M059J (cell line): ENCODE measurements at places on chromosomes 2 and 18.

DNA sequence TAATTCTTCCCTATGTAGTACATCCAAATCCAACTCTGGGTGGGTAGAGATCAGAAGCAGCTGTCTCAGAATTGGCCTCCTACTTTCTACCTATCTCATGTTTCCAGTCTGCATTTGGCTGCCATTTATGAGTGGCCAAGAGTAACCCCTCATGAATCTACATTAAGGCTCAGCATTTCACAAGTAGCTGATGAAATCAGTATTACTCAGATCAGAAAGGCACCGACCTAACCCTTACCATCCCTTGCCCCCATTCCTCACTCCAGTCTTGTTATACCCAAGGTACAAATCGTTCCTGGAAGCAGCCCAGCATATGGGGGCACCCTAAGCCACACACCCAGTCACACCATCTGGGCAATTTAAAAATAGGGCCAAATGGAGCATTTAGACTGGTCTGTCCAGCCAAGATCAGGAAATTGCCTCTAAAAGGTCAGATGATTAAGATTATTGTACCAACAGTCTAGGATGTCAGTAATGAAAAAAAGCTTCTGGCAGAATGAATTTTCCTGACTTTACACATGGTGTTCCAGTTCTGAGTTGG is 37.1 kb downstream of the CD28 start:
- peak; percentile 51 for DNase-seq

GRCh38 chr18:44715245-44715644 is 34.6 kb downstream of the SETBP1 start:
- DNase-seq: peak; percentile 91

DNA sequence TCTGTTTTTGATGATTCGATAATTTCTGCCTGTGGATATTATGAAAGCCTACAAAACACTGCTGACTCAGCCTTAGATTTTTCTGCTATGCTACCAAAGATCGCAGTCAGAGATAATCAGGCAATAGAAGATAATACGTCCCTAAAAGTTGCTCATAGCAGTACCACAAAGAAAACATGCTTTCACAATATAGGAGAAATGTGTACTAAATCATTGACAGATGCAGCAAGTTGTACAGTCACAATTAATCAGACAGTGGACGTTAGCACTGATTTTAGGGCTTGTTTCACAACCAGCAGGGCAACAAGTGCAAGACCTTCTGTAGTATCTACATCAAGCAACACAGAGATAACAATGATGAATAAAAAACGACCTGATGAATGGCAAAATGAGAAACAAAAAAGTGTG is 19.5 kb downstream of the RBM44 start:
- peak; percentile 49 for DNase-seq

DNA sequence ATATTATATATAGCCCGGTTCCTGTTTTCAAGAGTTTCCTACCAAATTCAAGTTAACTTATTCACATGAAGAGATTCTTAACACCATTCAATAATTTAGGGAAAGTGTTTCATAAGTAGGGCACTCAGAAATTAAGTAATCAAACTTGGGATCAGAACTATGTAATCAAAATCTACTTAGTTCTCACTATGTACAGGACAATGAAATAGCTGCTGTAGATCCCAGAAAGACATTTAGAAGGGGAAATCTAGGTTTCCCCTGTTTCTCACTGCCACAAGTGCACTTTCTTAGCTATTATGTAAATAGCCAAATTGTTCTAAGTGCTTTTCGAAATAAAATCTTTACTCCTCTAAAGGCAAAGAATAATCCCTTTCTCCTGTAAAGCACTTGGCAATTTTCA is 493.6 kb upstream of the SETBP1 start:
- DNase-seq: no peak

GRCh38 chr2:30649828-30650227 is 157.4 kb downstream of the CAPN13 start:
- no peak for DNase-seq

DNA sequence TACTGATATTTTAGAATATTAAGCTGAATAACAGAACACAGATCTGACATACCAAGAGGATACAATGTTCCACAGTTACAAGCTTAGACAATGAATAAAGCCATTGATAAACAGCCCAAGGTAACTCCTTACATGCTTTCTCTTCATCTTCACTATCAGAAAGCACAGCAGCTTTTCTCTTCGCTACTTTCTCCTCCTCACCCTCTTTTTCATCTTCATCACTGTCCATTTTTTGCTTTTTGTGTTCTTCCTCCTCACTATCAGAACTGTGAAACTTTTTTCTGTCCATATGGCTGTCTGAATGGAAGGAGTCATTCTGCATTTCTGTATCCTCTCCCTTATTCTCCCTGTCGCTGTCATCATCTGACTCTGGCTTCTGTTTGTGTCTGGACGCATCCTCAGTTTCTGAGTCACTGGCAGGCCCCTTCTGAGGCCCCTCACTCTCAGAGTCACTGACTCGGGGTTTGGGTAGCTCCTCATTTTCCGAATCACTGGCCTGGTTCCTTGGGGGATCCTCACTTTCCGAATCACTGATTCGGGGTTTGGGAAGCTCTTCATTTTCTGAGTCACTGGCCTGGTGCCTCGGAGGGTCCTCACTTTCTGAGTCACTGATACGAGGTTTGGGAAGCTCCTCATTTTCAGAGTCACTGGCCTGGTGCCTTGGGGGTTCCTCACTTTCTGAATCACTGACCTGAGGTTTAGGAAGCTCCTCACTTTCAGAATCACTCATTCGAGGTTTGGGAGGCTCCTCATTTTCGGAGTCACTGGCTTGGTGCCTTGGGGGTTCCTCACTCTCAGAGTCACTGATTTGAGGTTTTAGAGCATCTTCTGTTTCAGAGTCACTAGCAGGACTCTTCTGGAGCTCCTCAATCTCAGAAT is 21.5 kb downstream of the IWS1 start:
- peak; percentile 53 for DNase-seq

DNA sequence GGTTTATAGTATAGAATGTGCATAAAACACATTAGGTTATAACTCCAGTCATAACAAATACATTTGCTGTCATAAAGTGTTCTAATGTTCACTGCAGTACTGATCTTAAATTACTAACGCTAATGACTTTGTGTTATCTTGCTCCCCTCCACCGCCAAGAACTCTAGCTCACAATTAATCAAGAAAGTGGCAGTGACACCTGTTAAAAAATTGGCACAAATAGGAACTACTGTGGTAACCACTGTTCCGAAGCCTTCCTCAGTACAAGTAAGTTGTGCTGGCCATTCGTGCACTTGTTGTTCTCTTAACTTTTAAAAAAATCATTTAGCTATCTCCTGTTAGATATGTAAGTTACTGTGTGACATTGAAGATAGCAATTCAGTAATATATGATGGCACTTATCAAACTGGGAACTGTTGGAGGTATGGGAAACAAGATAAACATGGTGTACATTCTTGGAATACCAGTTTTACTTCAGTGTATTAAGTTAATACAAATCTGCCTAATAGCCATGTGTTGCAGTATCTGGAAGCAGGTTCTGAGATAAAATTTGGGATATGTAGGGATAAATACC is 41.2 kb downstream of the TAF4B start:
- no peak for DNase-seq

DNA sequence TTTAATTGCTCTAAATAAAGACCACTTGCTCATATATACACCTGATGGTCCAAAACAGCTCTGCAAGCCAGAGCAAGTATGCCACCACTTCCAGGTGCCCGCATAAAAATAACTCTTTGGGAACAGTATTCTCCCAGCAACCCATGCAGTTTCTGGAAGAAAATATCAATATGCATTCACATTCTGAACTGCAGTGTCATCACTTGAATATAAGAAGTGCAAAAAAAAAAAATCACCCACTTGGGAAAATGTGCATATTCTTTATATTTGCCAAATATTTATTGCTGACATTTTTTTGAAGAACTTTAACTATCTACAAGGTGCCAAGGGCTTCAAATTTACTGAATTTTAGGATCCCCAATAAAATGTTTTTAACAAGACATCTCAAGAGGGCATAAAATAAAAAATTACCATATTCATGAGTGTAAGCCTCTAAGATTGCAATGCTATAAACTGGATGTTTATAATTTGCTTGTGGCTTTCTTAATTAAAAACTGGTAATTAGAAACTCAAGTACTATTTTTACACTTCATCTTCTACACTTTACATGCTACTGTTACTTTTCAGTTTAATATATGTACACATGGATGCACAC is 360.6 kb upstream of the HNRNPA3 start:
- no peak for DNase-seq

DNA sequence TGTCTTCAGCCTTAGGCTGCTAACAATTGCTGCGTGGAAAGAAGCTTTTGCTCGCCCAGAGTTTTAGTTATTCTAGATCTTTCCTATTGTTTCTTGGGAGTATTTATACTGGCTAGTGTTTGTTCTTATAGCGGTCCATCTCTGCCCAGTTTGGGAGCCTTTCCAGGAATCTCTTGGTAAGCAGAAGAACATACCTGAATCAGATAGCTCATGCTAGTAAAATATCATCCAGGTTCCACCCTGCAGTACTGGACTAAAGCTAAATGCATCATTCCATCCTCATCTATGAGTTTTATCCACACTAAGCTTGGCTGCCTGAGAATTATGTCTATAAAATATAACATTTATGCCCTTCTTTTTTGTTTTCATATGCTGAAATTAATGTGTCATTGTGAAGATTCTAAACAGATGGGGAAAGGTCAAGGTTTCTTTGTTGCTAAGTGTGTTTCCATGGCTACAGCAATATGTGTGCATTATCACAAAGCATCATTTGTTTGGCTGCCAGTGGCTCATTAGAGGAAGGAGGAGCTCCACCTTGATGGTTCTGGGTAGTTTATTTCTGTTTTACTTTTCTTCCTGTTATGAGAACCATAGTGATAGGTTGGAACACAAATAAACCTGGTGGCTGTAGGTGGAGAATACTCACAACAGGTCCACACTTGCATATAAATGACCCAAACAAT is 182.8 kb downstream of the PIK3C3 start:
- DNase-seq: no peak

DNA sequence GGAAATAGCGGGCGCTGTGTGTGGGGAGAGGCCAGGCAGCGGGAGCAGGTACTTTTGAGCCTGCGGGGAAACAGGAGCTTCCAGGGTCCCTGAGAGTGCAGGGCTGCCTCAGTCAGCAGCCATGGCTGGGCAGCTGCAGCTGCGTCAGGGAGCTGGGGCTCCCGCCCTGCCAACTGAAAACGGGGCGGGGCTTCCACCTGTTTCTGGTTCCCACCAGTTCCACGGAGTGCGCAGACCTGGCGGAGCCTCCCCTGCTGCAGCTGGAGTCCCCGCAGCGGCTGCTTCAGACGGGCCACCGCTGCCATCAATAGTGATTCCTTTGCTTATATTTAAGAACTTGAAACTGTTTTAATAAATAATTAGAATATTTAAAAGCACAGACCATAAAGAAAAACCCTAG is 30.6 kb upstream of the RPRM start:
- DNase-seq: no peak

- DNase-seq: no peak
These were observed 216.8 kb upstream of the HNMT start for GRCh38 chr2:137747509-137747908.

- DNase-seq: peak; percentile 78
These were observed 222.0 kb downstream of the KLHL29 start for GRCh38 chr2:23606968-23607367.

- no peak for DNase-seq
These were observed 71.7 kb downstream of the LIMS1 start for GRCh38 chr2:108605947-108606346.

GRCh38 chr18:48529796-48530195 is 9.0 kb upstream of the CTIF start:
- DNase-seq: peak; percentile 94

DNA sequence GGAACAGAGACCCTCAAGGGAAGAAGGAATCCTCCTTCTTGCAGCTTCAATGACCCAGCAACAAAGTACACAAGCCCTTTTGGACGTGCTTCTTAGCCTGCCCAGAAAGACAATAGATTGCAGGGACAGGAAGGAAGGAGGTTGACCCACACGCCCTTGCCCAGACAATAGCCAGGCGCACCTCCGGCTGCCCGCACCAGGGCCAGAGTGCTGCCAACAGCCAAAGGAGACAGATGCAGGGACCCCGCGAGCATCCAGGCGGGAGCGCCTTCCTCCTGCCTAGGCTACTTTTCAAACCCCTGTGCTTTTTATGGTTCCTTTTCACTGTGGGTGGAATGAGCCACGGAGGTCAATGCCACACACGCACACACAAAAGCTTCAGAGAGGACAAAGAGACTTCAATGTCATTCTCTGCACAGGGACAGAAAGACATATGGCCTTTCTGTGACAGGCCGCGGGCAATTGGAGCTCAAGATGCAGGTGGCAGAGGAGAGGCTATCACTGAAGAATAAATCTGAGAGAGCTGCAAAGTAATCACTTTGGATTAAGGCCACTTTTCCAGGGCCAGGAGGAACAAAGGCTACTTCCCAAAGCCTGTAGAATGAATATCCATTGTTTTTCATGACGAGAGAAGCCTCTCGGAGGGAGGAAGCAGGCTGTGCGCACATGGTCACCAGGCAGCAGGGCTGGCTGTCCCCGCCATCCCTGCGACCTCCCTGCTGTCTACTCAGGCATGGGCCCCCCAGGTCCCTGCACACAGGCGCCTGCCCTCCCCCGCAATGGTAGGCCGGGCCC is 300.6 kb downstream of the EIPR1 start:
- DNase-seq: no peak

GRCh38 chr2:75563591-75563990 is 2.9 kb upstream of the EVA1A start:
- DNase-seq: no peak

GRCh38 chr2:169065864-169066517 is 3.4 kb upstream of the DHRS9 start:
- DNase-seq: no peak

DNA sequence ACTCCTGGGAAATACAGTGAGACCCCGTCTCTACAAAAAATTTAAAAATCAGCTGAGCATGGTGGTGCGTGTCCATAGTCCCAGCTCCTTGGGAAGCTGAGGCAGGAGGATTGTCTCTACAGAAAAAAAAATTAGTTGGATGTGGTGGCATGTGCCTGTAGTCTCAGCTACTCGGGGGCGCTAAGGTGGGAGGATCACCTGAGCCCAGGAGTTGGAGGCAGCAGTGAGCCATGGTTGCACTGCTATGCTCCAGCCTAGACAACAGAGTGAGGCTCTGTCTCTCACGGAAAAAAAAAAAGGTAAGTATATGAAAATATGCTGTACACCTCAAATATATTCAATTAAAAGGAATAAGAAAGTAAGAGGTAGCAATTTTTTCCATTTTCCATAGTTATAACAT is 92.5 kb upstream of the TGIF1 start:
- DNase-seq: no peak

GRCh38 chr18:74243127-74243526 is 48.6 kb downstream of the CYB5A start:
- DNase-seq: no peak

- DNase-seq: no peak
These were observed 85.0 kb downstream of the PTH2R start for GRCh38 chr2:208491641-208492040.

GRCh38 chr2:19158896-19159295 is 199.5 kb downstream of the OSR1 start:
- peak; percentile 21 for DNase-seq

DNA sequence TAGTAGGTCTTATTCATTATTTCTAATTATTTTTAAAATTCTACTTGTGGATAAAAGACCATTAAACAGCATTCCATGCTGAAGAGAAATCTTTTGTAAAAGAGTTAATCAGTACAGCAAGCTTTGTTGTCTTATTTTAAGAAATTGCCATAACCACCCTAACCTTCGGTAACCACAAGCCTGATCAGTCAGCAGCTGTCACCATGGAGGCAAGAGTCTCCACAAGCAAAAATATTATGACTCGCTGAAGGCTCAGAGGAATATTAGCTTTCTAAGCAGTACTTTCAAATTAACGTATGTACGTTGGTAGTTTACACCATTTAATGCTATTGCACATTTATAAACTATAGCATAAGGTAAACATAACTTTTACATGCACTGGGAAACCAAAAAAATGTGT is 650.5 kb upstream of the LINC00305 start:
- no peak for DNase-seq
